ENCODE measurements at places on chromosomes 12 and 14.

GRCh38 chr12:2668816-2669215 lies 126.0 kb upstream of the FKBP4 start:
- no peak for DNase-seq

DNA sequence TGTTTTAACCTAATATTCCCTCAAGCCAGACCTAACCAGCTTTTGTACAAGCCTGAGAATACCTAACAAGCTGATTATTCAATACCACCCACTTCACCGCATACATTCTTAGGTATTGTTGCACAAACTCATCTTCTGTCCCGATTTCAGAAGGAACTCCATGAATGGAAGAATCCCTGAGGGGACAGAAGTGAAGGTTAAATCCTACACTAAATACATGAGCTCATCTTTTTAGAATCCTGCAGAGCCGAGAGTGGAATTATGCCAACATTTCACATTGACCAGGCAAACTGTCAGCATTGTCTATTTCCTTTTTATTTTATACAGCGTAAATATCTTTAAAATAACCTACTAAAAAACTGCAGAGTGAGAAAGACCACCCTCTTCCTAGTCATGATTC lies 140.7 kb upstream of the PRICKLE1 start:
- peak; percentile 67 for DNase-seq

DNA sequence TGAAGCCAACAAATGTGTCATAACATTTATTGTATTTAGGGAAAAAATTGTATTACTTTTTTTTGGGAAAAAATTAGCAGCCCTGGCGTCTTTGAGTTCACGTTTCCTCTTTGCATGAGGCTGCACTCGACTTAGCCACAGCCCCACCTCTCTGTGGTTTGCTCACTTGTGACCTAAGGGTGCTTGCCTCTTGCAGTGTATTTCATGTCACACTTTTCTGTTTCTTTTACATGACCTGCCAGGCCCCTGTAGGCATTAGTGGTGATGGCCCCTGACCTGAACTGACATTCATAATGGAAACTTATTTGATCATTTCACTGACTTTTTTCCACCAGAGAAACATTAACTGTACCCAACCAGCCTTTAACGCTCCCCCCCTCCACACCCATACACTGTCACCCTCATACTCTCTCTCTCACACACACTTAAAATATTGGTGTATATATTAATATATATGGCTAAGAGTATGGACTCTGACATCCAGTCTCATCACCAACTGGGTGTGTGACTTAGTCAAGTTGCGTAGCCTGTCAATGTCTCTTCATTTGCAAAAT lies 122.9 kb downstream of the PRKCH start:
- DNase-seq: no peak

GRCh38 chr14:81246461-81247270 lies 25.9 kb upstream of the GTF2A1 start:
- DNase-seq: no peak

- no peak for DNase-seq
These were observed 3.5 kb downstream of the DNAH10 start for GRCh38 chr12:123765504-123766035.

- peak; percentile 45 for DNase-seq
These were observed 222.3 kb upstream of the NAV3 start for GRCh38 chr12:77608271-77608824.

DNA sequence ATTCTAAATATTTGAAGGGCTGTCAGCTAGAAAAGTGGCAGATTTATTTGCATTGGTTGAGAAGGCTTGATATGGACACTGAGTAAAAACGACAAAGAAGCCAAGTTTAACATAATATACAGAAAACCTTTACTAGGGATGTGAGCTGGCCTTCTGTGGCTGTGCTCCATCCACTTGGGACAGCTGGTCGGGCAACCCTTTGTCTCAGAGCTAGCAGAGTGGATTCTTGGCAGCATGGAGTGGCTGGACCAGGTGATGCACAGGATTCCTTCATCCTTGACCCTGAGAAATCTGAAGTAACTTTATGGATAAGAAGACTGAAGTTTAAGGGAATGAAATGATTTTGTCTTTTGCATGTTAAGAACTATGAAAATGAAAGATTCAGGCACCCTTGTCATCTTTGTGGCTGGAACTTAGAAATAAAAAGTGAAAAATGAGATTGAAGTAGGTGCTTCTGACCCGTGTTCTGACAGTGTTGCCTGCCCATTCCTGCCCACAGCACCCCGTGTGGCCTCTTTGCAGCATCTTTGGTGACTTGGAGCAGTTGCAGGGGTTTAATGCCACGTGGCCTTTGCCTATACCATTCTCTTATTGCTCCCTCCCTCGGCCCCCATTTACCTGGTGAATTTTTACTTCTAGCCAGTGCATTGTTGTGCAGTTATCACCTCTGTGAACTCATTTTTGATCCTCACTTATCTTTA lies 32.6 kb downstream of the PELI2 start:
- no peak for DNase-seq

DNA sequence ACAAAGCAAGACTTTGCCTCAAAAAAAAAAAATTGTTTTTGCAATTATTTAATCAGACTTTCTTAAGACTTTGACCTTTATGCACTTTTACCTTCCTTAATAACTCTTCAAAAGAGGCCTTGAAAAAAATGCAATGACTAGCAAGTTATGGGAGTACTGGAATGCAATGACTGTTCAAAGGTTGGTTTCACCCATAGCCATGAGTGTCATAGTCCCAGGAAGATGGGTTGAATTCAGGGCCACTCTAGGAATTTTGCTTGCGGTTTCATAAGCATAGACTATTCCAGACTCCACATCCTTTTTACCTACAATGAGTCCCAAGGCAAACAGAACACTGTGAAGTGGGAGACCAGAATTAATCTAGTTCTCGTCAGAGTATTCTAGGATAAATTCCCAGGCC lies 29.4 kb upstream of the DENND5B start:
- DNase-seq: peak; percentile 33

GRCh38 chr12:56542164-56542563 lies 20.5 kb downstream of the RBMS2 start:
- no peak for DNase-seq

DNA sequence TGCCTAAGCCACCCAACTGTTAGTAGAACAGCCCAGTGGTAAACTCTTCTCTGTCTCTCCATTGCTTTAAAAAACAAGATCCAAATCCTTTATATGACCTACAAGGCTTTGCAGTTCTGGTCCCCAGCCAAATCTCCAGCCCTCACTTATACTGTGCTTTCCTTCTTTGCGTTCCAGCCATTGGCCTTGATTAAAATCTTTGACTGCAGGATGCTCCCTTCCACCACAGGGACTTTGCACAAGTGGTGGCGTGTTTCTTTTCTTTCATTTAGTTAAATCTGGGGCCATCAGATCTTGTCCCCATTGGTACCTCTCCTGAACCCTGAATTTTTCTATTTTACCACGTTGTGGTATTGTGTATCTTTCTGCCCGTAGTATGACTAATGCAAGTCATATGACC lies 183.7 kb downstream of the VRK1 start:
- no peak for DNase-seq

- peak; percentile 43 for DNase-seq
These were observed 73.0 kb downstream of the DNAI7 start for GRCh38 chr12:25121916-25122315.

DNA sequence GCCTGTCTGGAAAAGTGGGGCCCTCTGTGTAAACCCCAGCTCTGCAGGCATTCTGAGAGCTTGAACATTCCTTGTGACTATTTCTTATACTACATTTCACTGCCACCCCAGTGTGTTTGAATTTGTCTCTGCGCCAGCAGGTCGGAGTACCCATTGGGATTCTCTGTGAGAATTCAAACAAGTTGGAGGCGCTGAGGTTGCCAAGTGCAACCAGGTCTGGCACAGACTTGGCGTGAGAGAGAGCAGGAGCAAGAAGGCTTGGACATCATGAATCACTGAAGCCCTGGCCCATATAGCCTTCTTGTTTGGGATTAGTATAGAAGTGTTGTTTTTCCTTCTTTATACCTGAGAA lies 33.0 kb upstream of the ATP2A2 start:
- no peak for DNase-seq

Measured in fibroblast of upper back skin (primary cell).